Thyroid gland (tissue), 4 donors: ENCODE measurements at places on chromosomes 7 and 10. TPM values are rescaled to one million over a fixed set of nuclear protein-coding genes. Genes with fewer than 3 reads are reported as not detected.

GRCh38 chr7:51325261-51325676, 8.7 kb upstream of the COBL start:
- no peaks in the 10 kb centered on the region for H3K27me3 ChIP-seq
- no peak for DNase-seq
- H3K27ac ChIP-seq, result no peak overlapping the region
- no peak overlapping the region for H3K4me3 ChIP-seq
- H3K36me3 ChIP-seq, result no peaks in the 10 kb centered on the region

GRCh38 chr7:121610243-121610642, 214.1 kb upstream of the FAM3C start:
- no peaks in the 10 kb centered on the region for H3K36me3 ChIP-seq
- no peak overlapping the region for H3K27ac ChIP-seq
- H3K27me3 ChIP-seq, result no peaks in the 10 kb centered on the region
- DNase-seq, result no peak

- H3K4me3 ChIP-seq, result no peak overlapping the region
- no peaks in the 10 kb centered on the region for H3K4me1 ChIP-seq
- no peaks in the 10 kb centered on the region for H3K36me3 ChIP-seq
- no peak overlapping the region for H3K27ac ChIP-seq
- no peaks in the 10 kb centered on the region for H3K27me3 ChIP-seq
These were observed 37.3 kb upstream of the ADAM12 start for GRCh38 chr10:126425489-126426065.

DNA sequence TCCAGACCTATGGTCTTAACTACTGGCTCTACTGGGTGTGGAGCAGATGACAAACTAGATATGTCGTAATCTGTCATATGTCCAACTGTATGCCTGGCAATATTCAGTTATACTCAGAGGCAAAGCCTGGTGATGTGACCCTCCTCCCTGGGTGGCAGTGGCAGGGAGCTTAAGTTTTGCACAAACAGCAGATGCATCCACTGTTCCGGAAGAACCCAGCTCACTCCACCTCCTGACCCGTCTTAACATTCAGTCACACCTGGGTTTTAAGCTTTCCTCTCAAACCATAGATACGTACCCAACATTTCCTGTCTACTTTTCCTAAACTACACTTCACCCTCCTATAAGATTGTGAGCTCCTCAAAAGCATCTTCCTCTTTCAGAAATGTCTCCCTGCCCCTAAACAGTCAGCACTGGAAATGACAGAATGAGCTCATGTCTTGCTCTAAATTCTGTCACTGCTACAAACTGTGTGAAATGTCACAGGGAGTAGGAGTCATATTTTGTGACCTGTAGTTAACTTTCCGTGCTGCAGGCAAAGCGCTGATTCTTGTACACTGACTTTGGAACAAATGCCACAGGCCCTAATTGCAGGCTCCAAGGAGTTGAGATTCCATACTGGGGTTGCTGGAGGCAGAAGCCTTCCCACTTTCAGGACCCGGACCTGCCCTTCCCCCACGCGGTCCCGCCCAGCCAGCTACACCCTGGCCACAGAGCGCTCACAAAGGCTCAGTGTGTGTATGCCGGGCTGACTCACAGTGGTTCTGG, 23.9 kb downstream of the SCD start:
- peak overlapping the region; percentile 62 for H3K27ac ChIP-seq
- H3K27me3 ChIP-seq, result no peaks in the 10 kb centered on the region
- no peak overlapping the region for H3K4me3 ChIP-seq
- peaks cover 7% of the 10 kb centered on the region for H3K4me1 ChIP-seq
- peak; percentile 25 for DNase-seq

DNA sequence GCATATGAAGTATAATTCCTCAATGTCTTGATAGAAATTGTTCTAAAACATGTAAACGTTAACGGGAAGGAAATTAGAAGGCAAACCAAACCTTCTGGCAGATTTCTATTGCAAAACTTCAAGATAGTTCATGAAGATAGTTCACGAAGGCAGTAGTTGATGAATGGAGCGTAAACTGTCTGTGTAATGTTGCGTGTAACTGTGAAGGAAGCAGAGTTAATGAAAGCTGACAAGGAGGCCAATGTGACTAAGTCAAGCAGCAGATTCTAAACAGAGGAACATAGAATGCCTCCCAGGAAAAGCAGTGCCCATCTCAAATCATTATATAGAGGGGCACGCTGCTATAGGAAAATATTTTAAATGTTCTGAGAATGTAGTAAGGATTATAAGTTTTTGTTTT, 659.7 kb upstream of the IGFBP3 start:
- H3K27ac ChIP-seq, result no peak overlapping the region
- H3K4me3 ChIP-seq, result no peak overlapping the region
- no peaks in the 10 kb centered on the region for H3K27me3 ChIP-seq
- no peaks in the 10 kb centered on the region for H3K4me1 ChIP-seq
- H3K36me3 ChIP-seq, result no peaks in the 10 kb centered on the region

DNA sequence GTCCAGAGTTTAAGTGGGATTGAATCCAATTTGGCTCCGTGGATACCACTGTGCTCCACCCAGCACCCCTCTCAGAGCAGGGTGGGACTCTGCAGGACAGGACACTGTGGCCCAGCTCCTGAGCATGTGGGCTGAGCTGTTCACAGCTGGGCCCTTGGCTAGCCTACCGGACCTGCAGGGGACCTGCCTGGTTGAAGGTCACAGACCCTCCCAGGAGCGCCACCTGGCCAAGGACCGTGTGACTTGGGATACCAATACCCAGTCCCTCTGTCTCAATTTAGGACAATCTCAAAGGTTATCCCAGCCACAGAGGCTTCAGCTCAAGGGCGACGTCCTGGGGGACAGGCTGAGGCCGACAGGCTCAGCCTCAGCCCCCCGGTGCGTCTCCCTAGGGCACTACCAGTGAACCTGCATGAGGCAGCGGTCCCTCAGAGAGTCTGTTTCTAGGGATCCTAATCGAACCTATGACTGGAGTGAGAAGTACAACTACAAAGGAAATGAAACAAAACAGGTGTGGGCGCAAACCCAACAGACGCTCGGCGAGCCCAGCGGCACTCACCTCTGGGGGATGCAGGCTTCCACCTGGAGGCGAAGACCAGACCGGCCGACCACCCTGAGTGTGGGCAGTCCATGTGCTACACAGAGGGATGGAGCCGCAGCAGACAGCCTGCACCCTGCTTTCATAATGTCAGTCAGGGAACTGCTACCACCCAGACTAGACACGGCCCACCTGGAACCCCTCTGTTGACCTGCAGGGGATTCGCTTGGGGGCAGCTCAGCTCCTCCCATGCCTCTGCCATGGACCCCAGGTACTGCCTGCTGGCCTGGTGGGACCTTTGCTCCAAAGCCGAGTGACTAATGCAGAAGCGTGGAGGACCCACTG, 103.7 kb downstream of the PAXIP1 start:
- no peaks in the 10 kb centered on the region for H3K27me3 ChIP-seq
- H3K4me1 ChIP-seq, result no peaks in the 10 kb centered on the region
- no peak overlapping the region for H3K4me3 ChIP-seq
- no peak overlapping the region for H3K27ac ChIP-seq

GRCh38 chr7:71484380-71484779, 352.4 kb downstream of the GALNT17 start:
- H3K27me3 ChIP-seq, result no peaks in the 10 kb centered on the region
- H3K4me3 ChIP-seq, result no peak overlapping the region
- DNase-seq, result no peak
- H3K4me1 ChIP-seq, result peaks cover 5% of the 10 kb centered on the region

Gene NOC3L
- 18.9 TPM for total RNA-seq

Gene RELN
- 21.7 TPM for total RNA-seq

Gene ZNF467
- total RNA-seq, result 11.8 TPM

Gene RPP30
- 35.2 TPM for total RNA-seq

Gene TMEM140
- 33.1 TPM for total RNA-seq

Gene ARHGEF5
- 86.0 TPM for total RNA-seq

Gene RPEL1
- not detected for total RNA-seq

Gene OR9A2
- not detected for total RNA-seq

Gene PRKG1
- total RNA-seq, result 69.4 TPM
